ENCODE measurements at places on chromosomes 11 and 22.

DNA sequence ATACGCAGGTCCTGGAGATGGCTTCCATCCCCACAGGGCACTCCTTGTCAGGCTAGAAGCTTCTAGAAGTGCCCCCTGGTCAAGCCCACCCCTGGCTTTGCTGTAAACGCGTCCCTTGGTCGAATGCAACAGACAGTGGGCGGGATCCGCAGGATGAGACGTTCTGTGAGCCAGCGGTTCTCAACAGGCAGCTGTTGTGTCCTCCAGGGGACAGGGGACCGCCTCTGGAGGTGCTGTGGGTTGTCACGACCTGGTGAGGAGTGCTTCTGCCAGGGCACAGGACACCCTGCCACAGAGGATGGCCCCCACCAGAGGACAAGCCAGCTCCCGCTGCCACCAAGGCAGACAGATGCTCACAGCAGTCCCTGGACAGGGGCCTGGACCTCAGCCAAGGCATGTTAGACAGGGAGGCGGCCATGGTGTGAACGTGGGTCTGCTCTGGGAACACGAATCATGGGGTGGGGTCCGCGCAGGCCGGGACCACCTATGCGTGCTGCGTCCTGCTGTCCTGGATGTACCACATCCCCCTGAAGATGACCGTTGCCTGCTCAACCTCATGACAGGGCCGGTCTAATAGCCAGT, 11.7 kb downstream of the CRELD2 start:
- no peak for DNase-seq

DNA sequence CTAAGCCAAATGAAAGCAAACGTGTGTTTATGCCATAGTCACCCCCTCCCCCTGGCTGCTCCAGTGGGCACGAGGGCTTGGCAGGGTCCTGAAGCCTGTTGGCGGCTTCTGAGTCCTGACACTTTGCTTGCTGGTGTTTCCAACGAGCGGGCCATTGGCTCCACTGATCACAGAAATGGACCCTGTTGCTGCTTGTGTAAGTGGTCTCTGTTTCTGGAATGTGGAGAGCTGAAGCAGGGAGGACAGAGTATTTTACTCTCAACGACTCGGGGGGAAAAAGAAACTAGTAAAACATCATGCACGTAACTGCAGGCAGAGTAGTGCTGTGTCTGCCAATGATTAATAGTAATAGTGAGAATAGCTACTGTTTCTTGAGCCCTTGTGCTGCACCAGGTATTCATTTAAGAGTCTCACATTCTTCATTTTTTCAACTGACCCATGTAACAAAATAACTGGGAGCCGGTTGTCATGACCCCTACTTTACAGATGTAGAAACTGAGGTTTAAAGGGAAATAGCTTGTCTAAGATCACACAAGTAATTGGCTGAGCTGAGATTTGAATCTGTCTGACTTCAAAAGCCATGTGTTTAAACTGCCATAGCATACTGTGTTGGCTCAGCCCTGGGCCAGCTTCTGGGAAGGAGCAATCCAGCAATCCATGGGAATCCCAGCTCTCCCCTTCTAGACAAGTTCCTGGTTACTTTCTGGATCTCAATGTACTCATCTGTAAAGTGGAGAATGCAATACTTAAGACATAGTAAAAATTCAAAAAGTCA, 526.7 kb downstream of the INSC start:
- DNase-seq: no peak

- no peak for DNase-seq
These were observed 16.7 kb downstream of the ETS1 start for GRCh38 chr11:128570632-128571031.

- peak; percentile 53 for DNase-seq
These were observed 14.2 kb upstream of the MUC6 start for GRCh38 chr11:1050581-1051355.

- no peak for DNase-seq
These were observed 24.9 kb downstream of the CDKN1C start for GRCh38 chr11:2860636-2861035.

DNA sequence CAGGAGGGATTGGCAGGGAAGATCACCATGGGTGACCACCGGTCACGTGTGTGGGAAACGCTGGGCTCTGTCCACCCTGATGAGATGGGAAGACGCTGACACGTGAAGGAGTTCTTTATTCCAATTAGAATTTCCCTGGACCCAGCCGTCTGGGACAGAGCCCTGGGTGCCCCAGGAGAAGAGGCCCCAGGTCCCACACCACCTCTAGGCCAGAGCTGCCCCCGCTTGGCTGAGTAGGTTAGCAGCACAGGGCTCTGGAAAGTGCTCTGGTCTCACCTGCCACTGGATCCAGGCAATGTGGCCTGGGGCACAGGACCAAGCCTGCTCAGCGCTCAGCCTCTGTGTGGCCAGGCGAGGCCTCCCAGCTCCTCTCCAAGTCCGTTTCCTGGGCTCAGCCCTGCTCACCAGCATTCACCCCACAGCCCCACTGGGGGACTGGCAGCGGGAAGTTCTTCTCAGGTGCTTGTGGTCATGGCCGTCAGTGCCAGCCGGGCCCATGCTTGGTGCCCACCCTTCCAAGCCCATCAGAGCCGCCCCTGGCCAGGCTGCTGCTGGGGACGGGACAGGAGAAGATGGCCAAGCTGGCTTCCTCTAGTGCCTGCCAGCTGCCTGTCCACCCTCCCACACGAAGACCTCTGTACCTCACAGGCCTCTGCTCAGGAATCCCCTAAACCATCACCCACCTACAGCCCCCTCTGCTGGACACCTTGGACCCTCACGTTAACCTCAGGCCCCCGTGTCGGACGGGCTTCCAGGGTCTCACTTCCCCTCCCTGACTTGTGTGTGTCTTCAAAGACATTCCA, 62.5 kb upstream of the FGF3 start:
- no peak for DNase-seq

DNA sequence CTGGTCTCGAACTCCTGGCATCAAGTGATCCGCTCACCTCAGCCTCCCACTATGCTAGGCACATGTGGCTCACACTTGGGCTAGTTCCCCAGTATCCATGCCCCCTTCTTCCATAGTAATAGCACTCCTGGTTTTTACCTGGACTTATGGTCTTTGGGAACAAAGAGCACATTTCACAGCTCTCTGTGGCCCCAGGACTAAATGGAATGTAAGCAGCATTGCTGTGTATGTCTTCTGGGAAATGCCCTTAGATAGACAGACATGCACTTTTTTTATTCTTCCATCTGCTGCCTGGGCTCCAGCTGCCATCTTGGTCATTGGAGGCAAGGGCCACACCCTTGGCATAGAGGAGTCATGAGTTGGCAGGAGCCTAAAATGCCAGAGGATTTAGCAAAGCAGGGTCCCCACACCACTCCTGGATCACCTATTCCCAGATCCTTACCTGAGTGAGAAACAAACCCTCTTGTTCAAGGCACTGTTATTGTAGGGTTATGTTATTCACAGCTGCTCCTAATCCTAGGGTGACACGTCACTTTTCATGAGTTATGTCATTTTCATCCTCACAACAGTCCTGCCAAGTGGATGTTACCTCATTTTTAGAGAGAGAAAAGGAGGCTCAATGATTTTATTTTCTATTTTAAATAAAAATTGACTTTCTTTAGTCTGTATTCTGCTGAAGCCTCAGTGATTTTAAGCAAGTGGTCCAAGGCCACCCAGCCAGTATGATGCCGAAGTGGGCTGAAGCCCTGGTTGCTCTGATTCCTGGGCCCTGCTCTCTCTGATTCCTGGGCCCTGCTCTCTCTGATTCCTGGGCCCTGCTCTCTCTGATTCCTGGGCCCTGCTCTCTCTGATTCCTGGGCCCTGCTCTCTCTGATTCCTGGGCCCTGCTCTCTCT, 15.7 kb upstream of the GDPD5 start:
- no peak for DNase-seq

GRCh38 chr11:67267188-67268080, 1.2 kb downstream of the GRK2 start:
- no peak for DNase-seq

GRCh38 chr11:32116668-32117067, 25.8 kb downstream of the RCN1 start:
- no peak for DNase-seq

- no peak for DNase-seq
These were observed 22.6 kb downstream of the AMPD3 start for GRCh38 chr11:10477690-10478046.

GRCh38 chr11:114846416-114846791, 168.1 kb downstream of the NXPE2 start:
- no peak for DNase-seq

- no peak for DNase-seq
These were observed 10.2 kb upstream of the KMT5B start for GRCh38 chr11:68223275-68223674.

GRCh38 chr11:110492321-110492685, 62.6 kb downstream of the FDX1 start:
- DNase-seq: no peak

DNA sequence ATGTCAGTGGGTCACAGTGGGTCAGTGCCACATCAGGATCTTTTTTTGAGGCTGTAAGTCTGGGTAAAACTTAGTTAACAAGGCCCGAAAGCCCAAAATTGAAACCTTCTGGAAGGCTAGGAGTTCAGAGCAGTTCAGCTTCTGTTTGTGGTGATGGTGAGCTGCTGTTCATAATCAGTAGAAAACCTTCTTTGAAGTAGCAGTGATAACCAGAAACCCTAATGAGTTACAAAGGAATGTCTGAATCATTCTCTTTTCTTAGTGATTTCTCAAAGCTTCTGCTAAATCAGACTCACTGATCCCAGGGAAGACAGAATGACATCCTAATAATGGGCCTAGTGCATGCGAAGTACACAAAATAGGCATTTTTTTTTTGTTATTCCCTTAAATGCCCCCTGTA, 124.7 kb downstream of the PARVA start:
- DNase-seq: no peak

DNA sequence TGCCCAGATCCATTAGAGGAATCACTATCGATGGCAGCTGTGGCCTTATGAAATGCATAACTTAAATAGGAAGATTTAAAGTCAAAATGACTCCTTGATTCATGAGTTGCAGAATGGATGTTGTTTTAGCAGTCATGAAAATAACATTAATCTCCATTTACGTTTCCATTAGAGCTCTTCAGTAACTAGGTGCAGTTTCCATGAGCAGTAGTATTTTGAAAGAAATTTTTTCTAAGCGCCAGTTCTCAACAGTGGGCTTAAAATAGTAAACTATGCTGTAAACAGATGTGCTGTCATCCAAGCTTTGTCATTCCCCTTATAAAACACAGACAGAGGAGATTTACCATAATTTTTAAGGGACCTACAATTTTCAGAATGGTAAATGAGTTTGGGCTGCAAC, 1414.1 kb downstream of the LRRC4C start:
- no peak for DNase-seq

- no peak for DNase-seq
These were observed 201.2 kb upstream of the E2F8 start for GRCh38 chr11:19441752-19442553.

GRCh38 chr11:17831883-17832282, 97.3 kb downstream of the KCNC1 start:
- no peak for DNase-seq

DNA sequence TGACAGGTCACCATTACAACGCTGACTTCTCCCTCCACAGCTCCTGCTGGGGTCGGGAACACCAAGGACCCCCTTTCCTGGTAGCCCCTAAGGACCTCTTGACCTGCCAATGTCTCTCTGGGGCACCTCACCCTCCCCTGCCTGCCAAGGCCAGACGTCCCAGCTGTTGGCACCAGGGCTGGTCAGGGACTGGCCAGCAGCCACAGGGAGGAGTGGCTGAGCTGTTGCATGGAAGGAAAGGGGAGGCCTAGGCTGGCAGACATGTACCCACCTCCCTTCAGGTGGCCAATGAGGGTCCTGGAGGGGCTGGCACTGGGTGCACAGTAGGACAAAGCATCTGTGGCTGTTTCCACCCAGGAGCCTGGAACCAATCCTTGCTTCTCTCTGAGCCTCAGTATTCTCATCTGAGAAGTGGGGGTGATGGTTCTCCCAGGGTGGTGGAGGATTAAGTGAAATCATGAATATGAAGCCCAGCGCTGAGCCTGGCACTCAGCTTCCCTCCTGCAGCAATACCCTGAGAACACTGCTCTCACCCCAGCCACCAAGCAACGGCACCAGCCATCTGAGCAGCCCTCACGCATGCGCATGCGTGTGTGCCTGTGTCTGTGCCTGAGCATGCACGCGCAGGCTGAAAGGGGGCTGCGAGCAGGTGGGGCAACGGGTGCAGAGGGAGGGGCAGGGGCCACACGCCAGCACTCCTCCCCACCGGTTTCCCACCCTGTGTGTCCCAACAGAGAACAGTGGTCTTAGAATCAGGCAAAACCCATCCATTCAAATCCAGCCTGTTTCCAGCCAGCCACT, 5.9 kb downstream of the KCNJ4 start:
- no peak for DNase-seq

GRCh38 chr22:31481129-31481528, 8.5 kb downstream of the EIF4ENIF1 start:
- DNase-seq: no peak

All from stimulated activated CD4-positive, alpha-beta T cell treated with anti-CD3 and anti-CD28 coated beads, Interleukin-15, amount 100 ng/mL, for 1 hour (primary cell).